Muscle of leg (tissue), 16 donors: ENCODE measurements at places on chromosomes 2 and 18. TPM values are rescaled to one million over a fixed set of nuclear protein-coding genes. Genes with fewer than 3 reads are reported as not detected.

- no peak for DNase-seq
These were observed 701.6 kb upstream of the ZEB2 start for GRCh38 chr2:145221516-145221915.

DNA sequence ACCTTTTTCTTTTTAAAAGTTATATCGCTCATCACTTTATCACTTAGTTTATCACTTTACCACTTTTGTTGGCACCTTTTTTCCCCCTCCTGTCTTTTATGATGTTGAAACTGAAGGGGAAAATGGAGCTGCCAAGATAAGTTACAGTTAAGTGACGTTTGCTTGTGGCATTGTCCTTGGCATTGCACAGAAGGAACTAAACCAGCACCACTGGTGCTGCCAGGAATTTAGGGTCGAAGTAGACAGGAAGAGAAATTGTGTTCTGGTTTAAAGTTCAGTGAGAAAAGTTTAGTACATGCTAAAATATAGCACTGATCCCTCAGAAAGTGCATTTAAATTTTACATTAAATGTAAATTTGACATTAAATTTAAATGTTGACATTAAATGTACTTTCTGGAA is 49.9 kb downstream of the MYO1B start:
- DNase-seq: no peak

DNA sequence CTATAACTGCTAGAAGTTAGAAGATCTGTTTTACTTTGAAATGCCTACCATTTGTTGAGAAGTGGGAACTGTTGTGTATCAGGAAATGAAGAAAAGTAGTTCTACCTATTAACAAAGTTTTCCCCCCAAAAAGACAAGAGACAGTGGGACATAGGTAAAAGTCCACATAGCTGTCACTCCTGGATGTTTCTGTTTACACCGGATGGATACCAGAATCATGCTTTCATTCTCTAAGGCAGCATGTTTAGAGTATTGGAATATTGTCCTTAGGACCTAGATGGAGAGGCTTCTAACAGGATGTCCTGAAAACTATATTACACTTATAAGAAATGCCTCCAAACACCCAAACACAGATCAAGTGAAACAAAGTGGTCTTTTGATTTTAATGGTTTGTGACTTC is 143.1 kb downstream of the MCFD2 start:
- DNase-seq: no peak

GRCh38 chr18:449374-449773 is 51.1 kb downstream of the COLEC12 start:
- peak; percentile 38 for DNase-seq

GRCh38 chr2:240856151-240856980 is 12.3 kb upstream of the AGXT start:
- DNase-seq: no peak

Gene LOXHD1
- total RNA-seq: 1.3 TPM

DNA sequence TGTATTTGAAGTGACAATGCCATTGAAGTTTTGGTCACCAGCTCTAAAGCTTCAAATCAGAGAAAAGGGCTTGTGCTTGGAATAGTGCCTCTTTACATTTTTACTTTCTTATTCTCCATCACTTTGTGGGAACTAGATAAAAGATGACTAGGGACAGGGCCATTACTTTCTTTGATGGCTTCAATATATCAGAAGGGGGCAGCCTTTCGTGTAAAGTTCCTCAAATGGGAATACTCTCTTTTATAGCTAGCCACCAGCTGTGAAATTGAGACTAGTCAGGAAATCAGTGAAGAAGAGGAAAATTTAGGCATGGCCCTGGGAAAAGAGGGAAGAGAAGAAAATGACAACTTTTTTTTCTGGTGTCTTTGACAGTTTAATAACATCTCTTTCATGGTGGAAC is 242.5 kb downstream of the DCC start:
- no peak for DNase-seq
